ENCODE measurements at places on chromosomes 6 and 20. TPM values are rescaled to one million over a fixed set of nuclear protein-coding genes. Genes with fewer than 3 reads are reported as not detected.

TCP11 gene
- total RNA-seq: 0.56 TPM

ZC3H12D gene
- total RNA-seq: not detected

CRIP3 gene
- not detected for total RNA-seq

TAF4 gene
- total RNA-seq: 1.4 TPM

IRAK1BP1 gene
- total RNA-seq: 1.9 TPM

STMND1 gene
- not detected for total RNA-seq

- no peak for DNase-seq
Measured at GRCh38 chr6:168877821-168878282, 375.8 kb downstream of the THBS2 start.

DNA sequence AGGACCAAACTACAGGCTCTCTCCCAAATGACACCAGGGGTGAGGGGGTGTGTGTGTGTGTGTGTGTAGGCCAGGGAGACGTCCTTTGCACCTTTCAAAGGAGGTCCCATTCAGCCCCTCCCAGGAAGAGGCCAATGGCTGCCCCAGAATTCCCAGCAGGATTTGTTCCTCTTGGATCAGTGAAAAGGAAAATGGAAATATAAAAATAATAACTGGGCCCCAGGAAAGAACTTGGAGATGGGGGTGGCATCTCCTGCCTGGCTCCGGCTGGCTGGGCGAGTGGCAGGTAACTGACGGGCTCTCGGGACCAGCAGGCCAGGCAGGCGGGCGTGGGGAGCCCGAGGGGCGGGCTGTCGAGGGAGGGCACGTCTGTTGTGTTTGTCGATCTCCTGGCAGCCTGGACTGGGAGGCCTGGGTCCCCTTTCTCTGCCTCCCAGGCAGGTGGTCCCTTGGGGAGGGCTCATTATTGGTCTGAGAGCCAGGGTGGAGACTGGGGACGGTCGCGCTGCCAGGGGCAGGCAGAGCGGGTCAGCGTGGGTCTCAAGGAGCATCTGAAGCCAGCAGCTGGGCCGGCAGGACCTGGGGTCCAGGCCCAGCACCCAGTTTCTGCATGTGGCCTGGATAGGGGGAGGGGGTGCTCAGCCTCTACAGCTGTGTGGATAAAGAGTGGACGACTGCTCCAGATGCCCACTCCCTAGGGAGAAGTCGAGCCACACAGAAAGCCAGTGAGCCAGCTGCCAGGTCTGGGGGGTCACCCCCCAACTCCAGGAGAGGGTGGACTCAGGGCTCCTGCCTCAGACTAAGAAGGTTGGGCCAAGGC lies 3.1 kb downstream of the NOL4L start:
- no peak for DNase-seq

GRCh38 chr6:129242546-129242945 lies 359.6 kb downstream of the LAMA2 start:
- no peak for DNase-seq

DNA sequence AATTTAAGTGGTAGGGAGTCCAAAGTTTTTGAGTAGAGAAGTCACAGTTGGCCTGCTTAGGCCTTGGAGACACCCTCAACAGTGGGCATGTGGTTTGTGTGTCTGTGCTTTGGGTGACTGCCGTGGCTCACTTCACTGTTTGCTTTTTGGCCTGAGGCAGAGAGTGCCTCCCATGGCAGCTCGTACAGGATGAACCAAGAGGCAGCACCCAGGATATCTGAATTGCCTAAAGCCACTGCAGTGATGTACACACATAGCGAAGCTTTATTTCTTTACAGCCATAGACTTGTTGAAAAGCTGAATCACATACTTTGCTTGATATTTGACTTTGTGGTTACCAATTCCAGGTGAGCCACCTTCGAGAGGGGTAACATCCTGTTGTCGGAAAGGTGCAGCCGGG lies 21.6 kb downstream of the RREB1 start:
- no peak for DNase-seq

DNA sequence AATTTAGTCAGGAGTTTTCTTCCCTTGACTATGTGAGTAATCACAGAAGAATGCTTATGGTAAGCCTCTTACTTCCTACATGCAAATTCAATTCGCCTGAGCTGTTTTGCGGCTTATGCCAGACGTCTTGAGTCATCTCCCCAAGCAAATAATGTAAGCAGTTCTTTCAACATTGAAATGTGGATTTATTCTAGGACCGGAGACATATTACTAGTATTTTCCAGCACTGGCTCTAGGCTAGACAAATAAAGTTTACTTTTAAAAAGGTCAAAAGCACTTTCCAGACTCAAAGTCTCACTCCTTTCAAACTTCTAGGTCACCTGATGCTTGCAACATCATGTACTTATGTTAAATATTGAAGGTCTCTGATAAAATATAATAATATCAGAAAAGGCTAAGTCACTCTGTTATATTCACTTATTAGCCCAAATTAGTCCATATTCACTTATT lies 38.1 kb upstream of the NOX3 start:
- peak; percentile 100 for DNase-seq

DNA sequence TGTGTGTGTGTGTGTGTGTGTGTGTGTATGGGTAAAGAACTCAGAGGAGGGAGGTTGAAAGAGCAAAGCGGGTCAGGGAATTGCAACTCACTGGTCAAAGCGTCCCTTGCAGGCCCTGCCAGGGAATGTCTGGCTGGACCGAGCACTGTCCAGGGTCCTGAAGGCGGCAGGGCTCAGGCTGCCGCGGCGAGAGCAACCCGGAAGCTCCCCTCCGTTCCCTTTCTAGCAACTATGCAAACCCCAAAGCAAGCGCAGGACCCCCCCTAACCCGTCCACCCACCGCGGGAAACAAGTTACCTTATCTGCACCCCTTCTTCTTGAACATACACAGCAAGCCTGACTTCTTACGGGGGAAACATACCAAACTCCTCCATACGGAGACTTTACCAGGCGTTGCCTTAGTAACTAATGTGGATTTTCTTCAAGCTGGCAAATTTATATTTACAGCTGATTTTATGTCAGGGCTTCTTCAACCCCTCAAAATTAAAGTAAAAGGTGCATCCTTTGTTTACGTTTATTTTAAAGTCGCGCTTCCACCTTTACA lies 538 bp upstream of the GRM1 start:
- peak; percentile 42 for DNase-seq

DNA sequence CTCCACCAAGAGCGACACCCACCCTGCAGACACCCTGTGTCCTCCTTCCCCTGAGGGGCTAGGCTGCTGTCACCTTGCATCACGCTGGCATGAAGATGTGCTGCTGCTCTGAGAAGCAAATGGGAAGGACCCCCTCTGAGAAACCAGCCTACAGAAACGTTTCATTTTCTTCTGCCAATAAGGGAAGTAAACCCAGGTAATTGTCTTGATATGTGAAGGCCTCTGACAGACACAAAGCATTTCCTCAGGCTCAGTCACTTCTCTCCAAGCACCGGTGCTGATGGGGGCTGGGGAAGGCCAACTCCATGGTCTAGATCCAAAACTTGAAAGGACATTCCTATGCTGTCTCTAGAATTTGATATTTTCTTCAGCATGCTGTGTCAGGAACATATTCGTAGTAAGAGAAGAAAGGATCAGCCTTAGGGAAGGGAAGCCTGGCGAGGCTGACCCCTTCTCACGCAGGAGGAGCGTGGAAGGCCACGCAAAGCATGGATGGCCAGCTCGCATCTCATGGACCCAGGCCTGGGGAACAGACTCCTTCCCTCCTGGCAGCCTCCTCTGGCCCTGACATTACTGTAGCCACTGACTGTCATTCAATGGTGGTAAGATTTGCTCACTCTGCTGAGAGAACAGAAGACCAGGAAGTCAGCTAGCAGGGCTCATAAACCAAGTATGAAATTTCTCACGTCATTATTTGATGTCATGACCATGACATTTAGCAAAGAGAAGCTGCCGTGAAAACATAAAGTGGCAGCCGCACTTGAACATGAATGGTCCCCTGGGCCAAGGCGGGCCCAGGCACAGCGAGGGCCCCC lies 20.4 kb downstream of the ACSS1 start:
- DNase-seq: no peak

GRCh38 chr6:156045401-156046267 lies 590.0 kb upstream of the NOX3 start:
- DNase-seq: no peak

GRCh38 chr6:1657116-1657770 lies 47.5 kb downstream of the FOXC1 start:
- no peak for DNase-seq

DNA sequence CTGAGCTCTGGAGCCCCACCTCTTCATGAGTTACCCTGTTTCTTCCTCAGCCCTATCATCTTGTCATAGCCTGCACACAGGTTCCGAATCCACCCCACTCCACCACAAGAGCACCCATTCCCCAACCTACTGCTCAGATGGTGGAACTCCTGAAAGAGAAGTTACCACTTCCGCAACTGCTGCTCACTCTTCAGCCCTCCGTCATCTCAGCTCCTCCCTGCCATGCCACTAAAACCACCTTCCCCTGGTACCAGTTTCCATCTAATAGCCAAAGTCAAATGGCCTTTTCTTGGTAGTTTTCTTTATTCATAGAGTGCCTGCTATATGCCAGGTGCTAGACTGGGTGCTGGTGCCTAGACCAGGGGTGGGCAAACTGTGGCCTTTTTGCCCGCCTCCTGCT lies 3.9 kb downstream of the RAB22A start:
- no peak for DNase-seq

DNA sequence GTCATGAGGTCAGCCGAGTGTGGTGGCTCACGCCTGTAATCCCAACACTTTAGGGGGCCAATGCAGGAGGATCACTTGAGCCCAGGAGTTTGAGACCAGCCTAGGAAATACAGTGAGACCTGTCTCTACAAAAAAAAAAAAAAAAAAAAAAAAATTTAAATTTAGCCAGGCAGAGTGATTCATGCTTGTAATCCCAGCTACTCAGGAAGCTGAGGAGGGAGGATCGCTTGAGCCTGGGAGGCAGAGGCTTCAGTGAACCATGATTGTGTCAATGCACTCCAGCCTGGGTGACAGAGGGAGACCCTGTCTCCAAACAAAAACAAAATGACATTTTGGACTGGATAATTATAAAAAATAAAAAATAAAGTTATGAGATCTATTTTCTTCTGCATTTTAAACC lies 56.2 kb downstream of the ADGRF1 start:
- no peak for DNase-seq

DNA sequence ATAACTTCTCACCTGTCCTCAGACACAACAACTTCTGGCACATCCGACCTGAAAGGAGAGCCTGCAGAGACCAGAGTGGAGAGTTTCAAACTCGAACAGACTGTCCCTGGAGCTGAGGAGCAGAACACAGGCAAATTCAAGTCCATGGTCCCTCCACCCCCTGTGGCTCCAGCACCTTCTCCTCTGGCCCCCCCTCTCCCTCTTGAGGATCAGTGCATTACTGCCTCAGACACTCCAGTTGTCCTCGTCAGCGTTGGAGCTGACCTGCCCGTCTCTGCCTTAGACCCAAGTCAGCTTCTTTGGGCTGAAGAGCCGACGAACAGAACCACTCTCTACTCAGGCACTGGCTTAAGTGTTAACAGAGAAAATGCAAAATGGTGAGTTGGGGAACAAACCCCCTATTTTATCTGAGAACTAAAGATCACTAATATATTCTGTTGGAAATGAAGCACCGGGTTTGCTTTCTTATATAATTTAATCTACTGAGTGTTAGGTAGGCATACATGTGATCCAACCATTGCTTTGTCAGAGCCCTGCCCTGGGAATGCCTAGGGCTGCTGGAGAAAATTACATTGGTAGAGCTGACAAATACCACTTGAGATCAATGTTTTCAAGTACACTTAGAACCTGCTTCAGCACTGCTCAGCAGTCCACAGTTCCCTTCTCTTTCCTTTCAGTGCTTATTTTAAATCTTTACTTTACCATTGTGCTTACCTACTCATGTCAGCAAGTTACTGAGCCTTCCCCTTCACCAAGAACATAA lies 77.5 kb upstream of the LTV1 start:
- no peak for DNase-seq

- no peak for DNase-seq
Measured at GRCh38 chr20:16844406-16844805, 96.2 kb downstream of the OTOR start.

DNA sequence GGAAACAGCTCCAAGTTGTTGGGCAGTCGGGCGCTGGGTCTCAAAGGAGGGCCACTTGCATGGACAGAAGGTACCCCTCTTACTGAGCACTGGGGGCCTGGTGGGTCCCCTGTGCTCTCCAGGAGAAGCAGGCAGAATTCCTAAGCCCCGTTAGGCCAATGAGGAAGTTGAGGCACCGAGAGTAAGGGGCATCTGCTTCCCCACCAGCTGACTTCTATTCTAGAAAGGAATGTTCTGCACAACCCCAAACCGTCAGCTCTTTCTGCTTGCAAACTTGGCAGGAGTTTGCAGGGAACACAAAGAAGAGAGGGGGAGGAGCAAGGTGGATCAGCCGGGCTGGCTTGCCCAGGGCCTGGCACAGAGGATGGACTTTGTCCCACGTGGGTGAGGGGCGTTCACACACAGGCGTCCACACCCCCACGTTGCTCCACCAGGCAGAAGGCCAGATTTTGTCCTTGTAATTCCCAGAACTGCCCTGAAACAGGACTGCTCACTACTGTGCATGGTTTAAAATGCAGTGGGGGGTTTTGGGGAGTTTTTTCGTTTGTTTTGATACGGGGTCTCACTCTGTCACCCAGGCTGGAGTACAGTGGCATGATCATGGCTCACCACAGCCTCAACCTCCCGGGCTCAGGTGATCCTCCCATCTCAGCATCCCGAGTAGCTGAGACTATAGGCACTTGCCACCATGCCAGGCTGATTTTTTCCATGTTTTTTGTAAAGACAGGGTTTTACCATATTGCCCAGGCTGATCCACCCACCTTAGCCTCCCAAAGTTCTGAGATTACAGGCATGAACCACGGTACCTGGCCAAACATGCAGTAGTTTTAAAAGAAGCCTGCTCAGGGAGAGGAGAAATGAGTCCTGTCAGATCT lies 93.3 kb downstream of the SNX5 start:
- peak; percentile 55 for DNase-seq

DNA sequence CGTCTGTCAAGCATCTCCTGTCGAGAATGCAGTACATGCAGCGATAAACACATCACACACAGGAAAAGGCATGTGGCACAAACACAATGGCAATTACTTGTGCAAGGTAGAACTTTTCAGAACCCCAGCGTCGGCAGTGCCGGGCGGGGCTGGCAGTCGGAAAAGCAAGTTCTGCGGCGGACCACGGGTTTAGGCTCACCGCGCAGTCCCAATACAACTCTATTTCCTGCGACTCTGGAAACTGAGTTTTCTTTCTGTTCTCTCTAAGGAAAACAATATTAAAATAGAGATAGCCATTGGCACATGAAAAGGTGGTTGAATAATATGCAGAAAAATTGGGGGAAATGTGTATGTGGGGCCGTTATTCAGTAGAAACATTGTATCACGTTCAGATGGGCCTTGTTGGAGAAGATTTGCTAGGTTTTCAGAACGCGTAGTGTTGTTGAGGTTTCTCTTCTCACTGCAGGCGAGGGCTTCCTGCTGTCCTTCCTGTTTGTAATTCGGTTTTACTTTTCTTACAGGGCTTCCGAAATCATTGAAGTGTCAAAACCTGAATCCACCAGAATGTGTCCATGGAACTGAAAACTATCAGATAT lies 369.5 kb downstream of the THBS2 start:
- no peak for DNase-seq

GRCh38 chr20:7094438-7094997 lies 327.0 kb downstream of the BMP2 start:
- peak; percentile 0 for DNase-seq

GRCh38 chr6:144416244-144416643 lies 131.1 kb downstream of the UTRN start:
- no peak for DNase-seq

Data from IMR-90 (cell line).